Activated naive CD8-positive, alpha-beta T cell treated with anti-CD3 and anti-CD28 coated beads for 36 hours (primary cell): ENCODE measurements at places on chromosomes 6 and 20. TPM values are rescaled to one million over a fixed set of nuclear protein-coding genes. Genes with fewer than 3 reads are reported as not detected.

DNA sequence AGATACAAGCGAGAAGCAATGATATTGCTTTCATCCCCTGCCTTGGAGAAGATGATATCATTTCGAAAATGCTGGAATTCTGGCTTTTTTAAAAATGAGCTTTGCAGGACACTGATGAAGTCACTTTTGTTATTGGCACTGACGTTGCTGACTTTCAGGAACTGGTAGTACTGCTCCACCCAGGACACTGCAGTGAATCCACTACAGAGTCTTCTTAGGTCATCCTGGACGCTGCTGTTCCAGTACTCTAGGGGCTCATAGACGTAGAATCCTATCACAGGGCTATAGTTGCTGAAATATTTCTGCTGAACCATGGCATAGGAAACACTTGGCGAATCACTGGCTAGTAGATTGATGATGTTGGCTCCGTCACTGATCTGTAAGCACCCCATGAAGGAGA, 97.2 kb downstream of the OPN5 start:
- no peak for DNase-seq

Gene VARS1
- 176 TPM for total RNA-seq

GRCh38 chr20:63009988-63010769, 3.4 kb upstream of the BHLHE23 start:
- peak; percentile 81 for DNase-seq

Gene OVOL2
- not detected for total RNA-seq

GRCh38 chr6:25193460-25194171, 85.6 kb upstream of the CARMIL1 start:
- DNase-seq, result no peak

Gene STMN3
- total RNA-seq, result 10.2 TPM

DNA sequence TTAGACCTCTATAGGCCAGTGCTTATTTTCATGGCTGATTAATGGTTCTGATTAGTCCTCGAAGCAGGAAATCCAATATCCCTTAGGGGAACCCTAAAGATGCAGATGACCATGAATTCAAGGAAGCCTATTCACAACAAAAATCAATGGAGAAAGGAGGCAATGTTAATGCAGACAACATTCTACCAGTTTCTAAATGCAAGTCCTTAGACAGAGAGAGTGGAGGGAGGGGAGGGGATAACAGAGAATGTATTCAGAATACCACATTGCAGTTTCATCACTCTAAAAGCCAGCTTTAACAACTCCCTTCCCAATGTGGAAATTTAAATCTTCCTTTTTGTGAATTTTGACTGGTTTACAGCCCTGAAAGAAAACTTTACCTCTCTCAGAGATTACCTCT, 87.1 kb upstream of the POU3F2 start:
- DNase-seq, result no peak

DNA sequence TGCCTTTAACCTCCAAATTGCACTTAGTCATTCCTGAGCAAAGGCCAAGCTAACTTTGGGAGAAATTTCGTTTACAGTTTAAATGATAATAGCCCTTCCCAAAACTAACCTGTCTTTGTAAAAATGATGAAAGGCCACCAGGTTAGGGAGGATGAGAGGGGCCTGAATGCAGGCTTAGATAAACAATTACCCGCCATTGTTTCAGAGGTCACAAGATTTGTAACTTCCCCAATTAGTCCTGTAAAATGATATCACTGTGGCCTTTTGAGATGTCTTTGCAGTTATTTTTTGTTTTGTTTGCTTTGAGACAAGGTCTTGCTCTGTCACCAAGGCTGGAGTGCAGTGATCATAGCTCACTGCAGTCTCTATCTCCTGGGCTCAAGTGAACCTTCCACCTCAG, 26.3 kb downstream of the GNL1 start:
- DNase-seq, result no peak

Gene TRMT6
- total RNA-seq, result 33.1 TPM

DNA sequence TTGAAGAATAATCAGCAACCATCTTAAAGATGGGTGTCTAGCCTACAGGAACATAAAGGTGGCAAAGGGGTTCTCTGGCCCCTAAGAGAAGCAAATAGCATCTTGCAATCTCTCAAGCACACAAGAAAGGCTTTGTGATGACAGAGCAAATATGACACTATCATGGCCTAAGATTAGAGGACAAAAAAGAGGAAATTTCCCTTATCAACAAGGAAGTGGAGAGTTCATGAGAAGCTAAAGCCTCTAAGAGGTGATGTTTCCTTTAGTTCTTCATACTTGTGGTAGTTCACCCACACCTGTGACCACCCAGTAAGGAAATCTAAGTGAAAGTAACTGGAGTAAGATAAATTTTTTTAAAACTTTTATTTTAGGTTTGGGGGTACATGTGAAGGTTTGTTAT, 88.4 kb downstream of the OLIG3 start:
- DNase-seq, result no peak

DNA sequence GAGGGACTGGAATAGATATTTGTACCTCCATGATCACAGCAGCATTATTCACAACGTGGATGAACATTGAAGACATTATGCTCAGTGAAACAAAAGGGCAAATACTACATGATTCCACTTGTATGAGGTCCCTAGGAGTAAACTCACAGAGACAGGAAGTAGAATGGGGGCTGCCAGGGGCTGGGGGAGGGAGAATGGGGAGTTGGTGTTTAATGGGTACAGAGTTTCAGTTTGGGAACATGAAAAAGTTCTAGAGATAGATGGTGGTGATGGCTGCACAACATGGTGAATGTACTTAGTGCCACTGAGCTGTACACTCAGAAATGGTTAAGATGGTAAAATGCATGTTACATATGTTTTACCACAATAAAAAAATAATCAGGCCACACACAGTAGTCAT, 164.3 kb upstream of the RREB1 start:
- DNase-seq, result peak; percentile 5

DNA sequence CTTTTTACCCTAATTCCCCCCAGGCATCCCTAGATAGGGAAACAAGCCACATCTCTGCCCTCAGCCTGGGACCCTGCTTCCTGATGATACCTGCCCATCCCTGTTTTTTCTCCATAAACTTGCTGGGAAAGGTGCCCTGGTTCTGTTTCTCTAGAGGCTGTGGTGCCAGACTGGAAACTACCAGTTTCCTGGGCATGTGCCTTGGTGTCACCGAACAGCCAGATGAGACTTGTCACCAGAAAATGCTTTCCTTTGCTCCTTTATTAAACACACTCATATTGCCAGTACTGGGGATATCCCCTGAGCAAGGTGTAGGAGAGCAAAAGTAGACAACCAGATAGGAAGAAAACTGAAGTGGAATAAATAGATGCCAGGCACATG, 16.8 kb downstream of the SRSF3 start:
- no peak for DNase-seq

- no peak for DNase-seq
These were observed 1176.0 kb upstream of the GJE1 start for GRCh38 chr6:140956571-140957369.

DNA sequence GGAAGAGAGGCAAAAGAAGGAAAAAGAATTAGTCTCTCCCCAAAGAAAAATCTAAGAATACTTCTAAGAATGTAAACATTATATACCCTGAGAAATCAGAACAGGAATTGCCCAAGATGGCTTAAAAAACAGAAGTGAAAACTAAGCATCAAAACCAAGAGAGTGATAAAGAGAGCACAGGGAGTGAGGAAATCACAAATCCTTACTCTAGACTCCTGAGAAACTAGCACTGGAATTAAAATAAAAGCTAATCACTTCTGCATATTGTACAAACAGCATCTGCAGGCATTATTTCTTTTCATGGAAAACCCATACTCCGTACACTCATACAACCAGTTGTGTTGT, 285.7 kb downstream of the BTBD9 start:
- DNase-seq, result no peak

Gene TREML2
- total RNA-seq, result 8.9 TPM

DNA sequence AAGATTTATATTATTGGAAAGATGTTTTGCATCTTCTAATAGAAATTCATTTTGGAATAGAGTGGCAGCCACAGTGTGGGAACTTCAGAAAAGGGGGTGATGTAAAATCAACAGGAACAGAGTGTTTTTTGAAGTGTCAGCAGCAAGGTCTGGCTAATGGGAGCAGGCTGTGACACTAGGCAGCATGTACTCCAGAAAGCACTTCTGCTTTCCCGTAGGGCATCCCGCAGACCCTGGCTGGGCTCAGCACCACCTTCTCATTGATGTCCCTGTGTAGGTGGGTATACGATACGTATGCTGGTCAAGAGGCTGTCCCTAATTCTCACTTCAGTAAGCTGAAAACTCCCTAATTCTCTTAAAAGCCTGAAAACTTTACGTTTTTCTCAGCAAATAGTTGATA, 74.7 kb downstream of the EYA4 start:
- no peak for DNase-seq

GRCh38 chr6:30154709-30155519, 6.1 kb downstream of the TRIM10 start:
- DNase-seq, result no peak

- DNase-seq, result peak; percentile 83
These were observed 62.6 kb downstream of the BACH2 start for GRCh38 chr6:90233994-90234393.

Gene PPP1R3G
- total RNA-seq, result 0.10 TPM

DNA sequence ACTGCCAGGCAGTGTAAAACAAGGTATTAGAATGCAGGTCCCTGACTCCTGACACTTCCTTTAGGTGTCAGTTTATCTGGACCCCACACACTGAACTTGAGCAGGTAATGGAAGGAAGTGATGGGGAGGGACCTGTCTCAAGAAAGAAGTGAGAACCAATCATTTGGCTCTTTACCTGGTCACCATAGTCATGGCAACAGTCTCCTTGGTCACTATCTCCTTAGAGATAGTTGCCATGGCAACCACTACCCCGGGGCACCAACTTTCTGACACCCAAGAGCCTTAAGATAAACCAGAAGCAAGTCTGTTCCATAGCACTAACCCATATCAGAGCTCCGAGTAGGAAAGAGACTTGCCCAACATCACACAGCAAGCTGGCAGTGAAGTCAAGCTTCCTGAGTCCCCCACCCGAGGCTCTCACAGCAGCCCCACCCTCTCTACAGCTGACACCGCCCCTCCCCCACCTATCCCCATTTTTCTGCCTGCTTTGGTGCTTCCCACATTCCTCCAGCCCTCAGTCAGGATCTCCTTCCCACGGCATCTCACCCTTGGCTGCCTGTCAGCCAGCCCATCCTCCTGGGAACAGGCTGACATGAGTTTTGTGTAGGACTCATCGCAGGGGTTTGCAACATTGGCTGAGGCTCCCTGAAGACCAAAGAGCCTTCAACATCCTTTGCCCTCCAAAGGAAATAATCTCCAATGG, 16.3 kb upstream of the HM13 start:
- no peak for DNase-seq

GRCh38 chr20:59696476-59696875, 92.1 kb downstream of the PHACTR3 start:
- DNase-seq, result no peak

GRCh38 chr20:63974402-63975200, 4.8 kb downstream of the SAMD10 start:
- no peak for DNase-seq

Gene OLIG3
- total RNA-seq, result 0.21 TPM

Gene MAP7
- 0.78 TPM for total RNA-seq

DNA sequence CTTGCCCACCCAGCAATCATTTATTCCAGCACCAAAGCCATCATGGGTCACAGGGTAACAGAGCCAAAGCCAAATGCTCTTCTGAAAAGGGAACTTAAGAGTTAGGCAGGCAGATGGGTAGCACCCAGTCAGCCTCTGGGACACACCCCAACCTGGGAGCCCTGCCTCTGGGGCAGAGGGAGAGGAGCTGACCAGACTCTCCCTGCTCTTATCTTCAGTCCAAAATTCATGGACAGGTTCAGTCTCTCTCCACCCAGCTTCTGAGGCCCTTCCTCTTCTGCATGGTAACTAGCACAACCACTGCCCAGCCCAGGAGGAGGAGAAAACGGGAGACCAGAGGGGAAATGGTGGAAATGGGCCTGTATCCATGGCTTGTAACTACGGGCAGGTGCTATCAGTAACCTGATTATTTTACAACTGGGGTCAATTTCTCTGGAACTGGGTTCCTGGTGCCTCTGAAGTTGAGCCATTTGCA, 105.4 kb downstream of the NOL4L start:
- DNase-seq, result no peak
